ENCODE measurements at places on chromosomes 11 and 22. TPM values are rescaled to one million over a fixed set of nuclear protein-coding genes. Genes with fewer than 3 reads are reported as not detected.

- H3K27me3 ChIP-seq: no peaks in the 10 kb centered on the region
- H3K4me3 ChIP-seq: no peak overlapping the region
- H3K36me3 ChIP-seq: no peaks in the 10 kb centered on the region
- DNase-seq: no peak
- H3K27ac ChIP-seq: no peak overlapping the region
These were observed 9.7 kb downstream of the USP2 start for GRCh38 chr11:119371778-119372182.

OR56A1 gene
- total RNA-seq: not detected

RAC2 gene
- total RNA-seq: 79.9 TPM

DNA sequence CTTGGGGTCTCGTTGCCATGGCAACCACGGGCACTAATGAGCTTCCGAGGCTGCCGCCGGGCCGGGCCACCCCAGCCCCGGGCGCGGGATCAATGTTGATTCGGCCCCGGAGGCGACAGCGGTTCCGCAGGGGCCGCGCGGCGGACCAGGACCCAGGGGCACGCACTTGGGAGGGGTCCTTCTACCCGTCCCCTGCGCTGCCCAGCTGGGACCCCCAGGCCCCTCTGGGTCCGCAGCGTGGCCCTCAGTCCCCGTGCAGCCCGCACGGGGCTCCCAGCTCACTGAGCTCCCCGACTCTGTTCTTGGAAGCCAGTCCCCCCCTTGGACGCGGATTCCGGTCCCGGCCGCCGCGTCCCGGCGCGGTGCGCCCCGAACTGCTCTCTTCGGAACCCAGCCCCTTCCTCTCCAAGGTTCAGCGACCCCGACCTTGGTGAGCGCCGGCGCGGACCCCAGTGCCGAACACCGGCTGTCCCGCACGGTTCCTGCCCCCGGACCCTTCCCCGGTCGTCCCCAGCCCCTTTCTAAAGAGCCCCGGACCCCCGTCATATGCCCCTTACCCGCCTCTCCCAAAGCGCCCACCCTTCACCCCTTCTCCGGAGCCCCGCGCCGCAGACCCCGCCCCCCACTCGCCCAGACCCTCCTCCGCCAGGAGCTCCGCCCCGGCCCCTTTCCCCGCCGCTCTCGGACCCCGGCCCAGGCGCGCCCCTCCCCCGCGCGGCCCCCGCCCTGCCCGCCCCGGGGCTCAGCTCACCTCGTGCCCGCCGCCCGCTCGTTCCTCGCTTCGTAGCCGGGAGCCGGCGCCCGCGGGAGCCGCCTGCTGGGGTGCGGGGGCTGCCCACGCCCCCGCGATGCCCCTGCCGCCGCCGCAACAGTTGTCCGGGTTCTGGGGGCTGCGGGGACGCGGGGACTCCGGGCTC is 18.3 kb upstream of the SHISAL1 start:
- no peaks in the 10 kb centered on the region for H3K36me3 ChIP-seq
- DNase-seq: no peak
- H3K4me3 ChIP-seq: peak overlapping the region; percentile 52
- H3K27me3 ChIP-seq: peaks cover 9% of the 10 kb centered on the region
- peaks cover 24% of the 10 kb centered on the region for H3K4me1 ChIP-seq

MYO7A gene
- 3.5 TPM for total RNA-seq

- H3K36me3 ChIP-seq: no peaks in the 10 kb centered on the region
- H3K27me3 ChIP-seq: peaks cover 98% of the 10 kb centered on the region
- DNase-seq: no peak
- no peak overlapping the region for H3K4me3 ChIP-seq
- no peak overlapping the region for H3K27ac ChIP-seq
These were observed 106.8 kb downstream of the CEP164 start for GRCh38 chr11:117434481-117434880.

- no peak for DNase-seq
- no peaks in the 10 kb centered on the region for H3K36me3 ChIP-seq
- no peak overlapping the region for H3K4me3 ChIP-seq
- peaks cover 57% of the 10 kb centered on the region for H3K27me3 ChIP-seq
- H3K4me1 ChIP-seq: no peaks in the 10 kb centered on the region
These were observed 388.3 kb downstream of the TENM4 start for GRCh38 chr11:79052544-79052943.

DNA sequence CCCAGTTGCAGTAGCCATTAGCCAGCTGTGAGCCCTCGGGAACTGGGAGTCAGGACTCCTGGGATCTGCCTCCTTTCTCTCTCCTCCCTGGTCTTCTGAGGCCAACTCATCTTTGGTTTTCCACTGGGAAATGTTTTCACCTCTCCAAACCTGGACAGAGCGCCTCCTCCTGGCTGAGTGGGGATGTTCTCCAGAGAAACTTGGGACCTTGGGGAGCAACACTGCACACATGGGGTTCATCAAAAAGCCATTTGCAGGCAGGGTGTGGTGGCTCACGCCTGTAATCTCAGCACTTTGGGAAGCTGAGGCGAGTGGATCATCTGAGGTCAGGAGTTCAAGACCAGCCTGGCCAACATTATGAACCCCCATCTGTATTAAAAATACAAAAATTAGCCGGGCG is 145.4 kb downstream of the NECTIN1 start:
- H3K27ac ChIP-seq: no peak overlapping the region
- DNase-seq: no peak
- no peaks in the 10 kb centered on the region for H3K27me3 ChIP-seq
- peaks cover 30% of the 10 kb centered on the region for H3K4me1 ChIP-seq
- no peaks in the 10 kb centered on the region for H3K36me3 ChIP-seq

DNA sequence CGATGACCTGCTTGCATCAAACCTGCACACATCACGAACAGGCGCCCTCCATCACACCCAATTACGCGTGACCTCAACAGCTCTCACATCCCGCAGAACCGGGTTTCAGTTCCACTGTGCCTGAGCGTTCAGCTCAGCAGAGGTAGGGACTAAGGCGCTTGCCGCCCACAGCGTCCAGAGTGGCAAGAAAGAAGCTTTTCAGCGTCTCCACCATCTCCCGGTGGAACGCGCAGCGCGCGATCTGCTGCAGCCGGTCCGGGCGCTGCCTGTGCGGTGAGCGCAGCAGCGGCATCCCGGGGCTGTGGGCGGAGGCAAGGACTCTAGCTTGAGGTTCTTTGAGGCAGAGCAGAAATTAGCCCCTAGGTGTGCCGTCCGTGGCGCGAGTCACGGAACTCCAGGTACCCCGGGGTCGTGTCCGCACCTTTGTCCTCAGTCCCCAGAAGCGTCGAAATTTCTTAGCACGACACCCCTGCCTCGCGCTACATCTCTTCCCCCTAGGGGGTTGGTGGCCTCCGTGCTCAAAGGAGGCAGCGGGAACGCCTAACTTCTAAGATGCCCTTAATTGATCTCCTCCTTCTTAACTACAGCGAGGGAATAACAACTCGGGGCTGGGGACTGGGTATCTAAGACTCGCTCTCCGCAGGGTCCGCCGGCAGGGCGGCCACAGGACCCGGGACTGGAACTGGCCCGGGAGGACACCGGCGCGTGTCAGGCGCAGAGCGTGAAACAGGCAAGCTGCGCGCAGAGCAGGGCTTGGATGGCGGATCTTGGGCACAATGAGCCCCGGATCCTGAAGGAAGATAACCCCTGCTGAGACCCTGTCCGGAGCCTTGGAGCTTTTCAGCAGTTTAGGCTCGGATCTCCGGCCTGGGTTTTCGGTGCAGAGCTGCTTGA is 1.7 kb upstream of the CALCA start:
- DNase-seq: no peak
- no peaks in the 10 kb centered on the region for H3K4me1 ChIP-seq
- no peaks in the 10 kb centered on the region for H3K27me3 ChIP-seq
- H3K27ac ChIP-seq: no peak overlapping the region

CHADL gene
- total RNA-seq: 0.63 TPM

ANGPTL5 gene
- not detected for total RNA-seq

OR52I2 gene
- not detected for total RNA-seq

SCGB2A2 gene
- total RNA-seq: not detected

APOL3 gene
- total RNA-seq: 19.3 TPM

GRCh38 chr11:69918231-69918937 is 99.2 kb upstream of the FGF3 start:
- H3K4me3 ChIP-seq: peak overlapping the region; percentile 16
- peaks cover 63% of the 10 kb centered on the region for H3K4me1 ChIP-seq
- DNase-seq: no peak
- H3K36me3 ChIP-seq: no peaks in the 10 kb centered on the region

DNA sequence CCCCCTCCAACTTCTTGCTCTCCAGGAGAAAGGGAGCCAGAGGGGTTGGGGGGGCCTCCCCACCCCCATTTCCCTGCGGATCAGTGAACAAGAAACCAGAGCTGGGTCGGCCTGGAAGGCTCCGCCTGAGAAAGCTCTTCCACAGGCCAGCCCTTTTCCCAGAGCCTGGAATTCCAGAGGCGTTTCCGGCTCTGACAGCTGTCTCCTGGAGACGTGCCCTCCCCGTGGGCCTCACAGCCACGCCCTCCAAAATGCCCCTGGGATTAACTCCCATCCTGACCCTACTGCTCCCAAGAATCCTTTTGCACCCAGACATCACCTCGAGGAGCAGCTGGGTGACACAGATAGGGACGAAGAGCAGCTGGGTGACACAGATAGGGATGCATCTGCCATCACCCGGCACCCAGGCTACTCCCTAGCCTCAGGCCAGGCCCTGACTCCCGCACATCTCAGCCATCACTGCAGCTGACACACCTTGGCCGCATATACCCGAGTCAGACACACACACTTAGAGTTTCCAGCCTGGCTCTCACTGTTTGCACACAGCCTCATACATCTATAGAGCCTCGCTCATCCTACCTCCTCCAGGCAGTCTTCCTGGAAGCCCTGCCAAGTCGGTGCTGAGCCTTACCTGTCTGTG is 7.6 kb upstream of the CDC42EP1 start:
- no peak overlapping the region for H3K4me3 ChIP-seq
- no peak overlapping the region for H3K27ac ChIP-seq
- H3K27me3 ChIP-seq: no peaks in the 10 kb centered on the region
- no peaks in the 10 kb centered on the region for H3K36me3 ChIP-seq
- DNase-seq: no peak

GRCh38 chr22:21451545-21452520 is 15.4 kb upstream of the TMEM191C start:
- H3K36me3 ChIP-seq: no peaks in the 10 kb centered on the region
- no peak overlapping the region for H3K27ac ChIP-seq
- H3K4me1 ChIP-seq: peaks cover 18% of the 10 kb centered on the region
- H3K27me3 ChIP-seq: no peaks in the 10 kb centered on the region
- no peak for DNase-seq
- no peak overlapping the region for H3K4me3 ChIP-seq

DNA sequence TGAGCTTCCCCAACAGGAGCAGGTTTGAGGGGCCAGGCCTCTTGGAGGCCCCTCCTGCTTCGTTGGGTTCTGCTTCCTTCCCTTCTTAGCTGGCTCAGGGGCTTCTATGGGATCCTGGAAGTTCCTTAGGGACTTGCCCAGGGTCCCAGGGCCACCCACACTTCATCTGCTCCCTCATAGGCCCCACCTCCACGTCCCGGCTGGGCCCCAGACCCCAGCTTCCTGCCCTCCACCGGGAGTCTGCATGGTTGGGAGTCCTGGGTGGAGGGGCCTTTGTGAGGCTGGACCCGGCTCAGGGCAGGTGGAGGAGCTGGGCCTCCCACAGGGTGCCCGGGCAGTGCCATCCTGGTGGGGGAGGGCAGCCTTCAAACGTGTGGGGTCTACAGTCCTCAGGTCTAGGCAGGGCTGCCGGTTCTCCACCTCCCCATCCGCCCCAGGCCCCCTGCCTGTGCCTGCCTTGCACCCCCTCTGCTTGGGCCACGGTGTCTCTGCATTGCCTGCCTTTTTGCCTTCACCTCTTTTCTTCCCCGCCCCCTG is 11.6 kb downstream of the OTUB1 start:
- no peak overlapping the region for H3K4me3 ChIP-seq
- peaks cover 9% of the 10 kb centered on the region for H3K36me3 ChIP-seq
- DNase-seq: no peak
- H3K4me1 ChIP-seq: no peaks in the 10 kb centered on the region
- H3K27ac ChIP-seq: no peak overlapping the region

DNA sequence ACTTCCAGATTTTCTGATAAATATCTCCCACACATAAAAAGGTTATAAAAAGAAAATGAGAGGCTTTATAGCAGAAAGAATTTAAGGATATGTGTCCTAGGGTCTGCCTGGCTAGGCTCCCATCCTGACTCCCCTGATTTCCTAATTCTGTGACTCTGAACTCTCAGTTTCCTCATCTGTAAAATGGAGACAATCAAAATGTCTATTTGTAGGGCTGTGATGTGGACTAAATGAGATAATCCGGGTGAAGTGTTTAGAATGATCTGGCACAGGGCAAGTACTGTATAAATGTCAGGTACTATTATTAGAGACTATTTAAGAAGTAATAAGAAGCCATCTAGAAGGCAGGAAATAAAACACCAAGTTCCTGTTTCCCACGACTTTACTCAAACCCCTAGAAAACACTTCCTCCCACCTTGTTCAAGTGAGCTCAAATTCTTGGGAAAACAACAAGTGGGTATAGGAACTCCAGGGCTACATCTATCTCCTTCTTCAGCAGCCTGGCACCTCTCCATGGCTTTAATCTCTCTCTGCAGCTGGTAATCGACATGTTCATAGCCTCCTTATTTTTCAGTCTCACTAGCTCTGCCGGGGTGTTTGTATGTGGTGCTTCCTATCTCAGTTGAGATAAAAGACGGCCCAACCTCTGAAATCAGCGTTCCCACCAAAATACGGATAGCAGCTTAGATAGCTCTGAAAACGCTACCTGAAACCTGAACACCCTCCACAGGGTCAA is 6.7 kb downstream of the ASCC2 start:
- H3K27ac ChIP-seq: no peak overlapping the region
- peaks cover 6% of the 10 kb centered on the region for H3K36me3 ChIP-seq

PDE3B gene
- not detected for total RNA-seq

OR52N4 gene
- total RNA-seq: not detected

DNA sequence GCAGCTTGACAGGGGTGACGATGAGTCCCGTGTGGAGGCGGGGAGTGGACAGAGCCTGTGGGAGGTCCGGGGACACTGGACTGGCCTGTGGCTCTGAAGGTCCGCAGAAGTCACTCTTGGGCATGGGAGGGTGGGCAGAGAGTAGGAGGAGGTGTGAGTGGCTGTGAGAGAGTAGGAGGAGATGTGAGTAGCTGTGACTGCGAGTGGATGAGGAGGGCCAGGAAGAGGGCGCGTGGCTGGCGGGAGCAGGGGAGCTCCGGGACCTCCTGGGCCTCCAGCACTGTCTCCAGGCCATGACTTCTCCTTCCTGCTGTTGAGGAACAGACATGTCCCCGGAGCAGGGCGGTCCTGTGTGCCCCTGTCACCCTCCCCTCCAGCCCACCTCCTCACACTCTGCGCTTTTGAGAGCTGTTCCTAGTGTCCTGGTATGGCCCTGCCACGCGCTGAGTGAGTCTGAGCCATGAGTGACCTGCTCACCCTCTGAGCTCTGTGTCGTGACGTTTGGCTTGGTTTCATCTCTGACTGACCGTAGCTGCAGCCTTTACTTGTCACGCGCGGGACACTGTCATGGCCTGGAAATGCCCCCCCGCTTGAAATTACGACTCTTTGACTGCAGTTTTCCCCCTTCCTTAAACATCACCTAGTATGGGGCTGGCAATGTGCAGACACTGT is 391.5 kb downstream of the TBC1D22A start:
- H3K4me1 ChIP-seq: peaks cover 6% of the 10 kb centered on the region
- no peaks in the 10 kb centered on the region for H3K36me3 ChIP-seq
- H3K27ac ChIP-seq: no peak overlapping the region
- no peak for DNase-seq
